Activated T-cell treated with anti-CD3 and anti-CD28 coated beads, Interleukin-2, amount 50 U/mL, for 1 hour (primary cell): ENCODE measurements at places on chromosomes 4 and X.

- DNase-seq = no peak
Observed at GRCh38 chrX:13693341-13693961, 4.5 kb downstream of the RAB9A start.

- no peak for DNase-seq
Observed at GRCh38 chrX:100600340-100600739, 15.6 kb downstream of the TNMD start.

DNA sequence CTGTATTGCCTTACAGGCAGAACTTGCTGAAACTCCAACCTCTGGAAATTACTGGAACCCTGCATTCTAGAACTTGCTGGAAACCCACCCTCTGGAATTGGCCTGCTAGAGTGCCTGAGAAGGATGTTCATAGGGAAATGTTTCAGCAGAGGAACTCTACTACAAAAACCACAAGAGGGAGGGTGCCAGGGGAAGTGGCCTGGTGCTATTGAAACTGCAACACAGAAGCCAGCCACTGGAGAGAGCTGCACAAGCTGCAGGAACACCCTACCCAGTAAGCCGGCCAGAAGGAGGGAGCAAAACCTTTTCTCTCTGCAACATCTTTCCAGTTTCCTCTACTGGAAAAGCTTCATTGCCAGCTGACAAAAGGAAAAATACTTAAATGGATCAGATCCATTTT lies 2.5 kb upstream of the BRWD3 start:
- DNase-seq = peak; percentile 28

DNA sequence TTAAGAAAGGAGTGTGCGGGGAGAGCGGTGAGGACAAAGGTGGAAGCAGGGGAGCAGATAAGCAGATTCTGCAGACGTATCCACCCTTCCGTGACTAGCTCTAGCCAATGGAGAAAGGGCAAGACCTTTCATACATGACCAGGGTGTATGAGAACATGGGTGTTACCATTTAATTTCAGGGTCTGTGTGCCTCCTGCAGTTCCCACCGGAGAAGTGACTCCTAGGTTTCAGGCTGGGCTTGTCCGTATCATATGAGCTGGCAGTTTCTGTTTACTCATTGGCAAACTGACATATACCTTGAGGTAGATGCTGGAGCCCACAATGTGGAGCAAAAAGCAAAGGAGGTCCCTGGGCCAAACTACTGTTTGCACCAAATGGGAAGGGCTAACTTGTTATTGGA lies 6.8 kb downstream of the RBM47 start:
- no peak for DNase-seq

- DNase-seq = no peak
Observed at GRCh38 chr4:188714907-188715306, 575.7 kb downstream of the TRIML1 start.

- no peak for DNase-seq
Observed at GRCh38 chr4:23425570-23425969, 464.3 kb downstream of the PPARGC1A start.

GRCh38 chr4:109547394-109547793 lies 12.7 kb upstream of the MCUB start:
- no peak for DNase-seq

DNA sequence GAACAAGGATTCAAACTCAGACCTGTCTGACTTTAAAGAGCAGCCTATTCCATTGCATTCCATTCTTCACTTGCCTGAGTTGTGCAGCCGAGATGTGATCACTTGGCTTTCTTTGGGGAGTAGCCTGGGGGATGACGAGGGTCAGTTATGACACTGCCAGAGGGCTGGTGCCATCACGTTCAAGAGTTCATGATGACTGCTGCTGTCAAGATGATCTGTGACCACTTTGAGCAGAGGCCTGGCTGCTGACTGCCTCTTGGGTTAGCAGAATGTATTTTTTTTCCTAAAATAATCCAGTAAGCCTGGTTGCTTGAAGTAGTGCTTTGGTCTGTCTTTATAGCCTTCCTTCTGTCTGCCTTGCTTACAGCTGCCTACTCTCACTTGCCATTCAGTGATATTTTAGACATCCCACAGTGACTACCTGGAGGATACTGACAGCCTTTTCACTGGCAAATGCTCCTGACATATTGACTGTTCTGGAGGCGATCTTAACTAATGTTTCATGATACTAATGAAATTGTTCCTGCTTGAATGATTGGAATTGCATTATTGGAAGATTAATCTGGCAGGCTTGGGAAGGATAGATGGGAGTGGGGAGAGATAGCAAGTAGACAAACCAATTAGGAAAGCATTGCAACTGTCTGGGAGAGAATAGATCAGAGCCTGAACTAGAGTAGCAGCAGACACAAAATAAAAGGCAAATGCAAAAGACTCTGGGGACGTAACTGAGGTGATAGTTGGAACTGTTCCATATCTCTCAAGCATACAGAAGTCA lies 221.6 kb upstream of the LCORL start:
- no peak for DNase-seq
